ENCODE measurements at places on chromosomes 3 and 15.

GRCh38 chr3:95218484-95218883 is 1155.6 kb downstream of the NSUN3 start:
- no peak for DNase-seq

DNA sequence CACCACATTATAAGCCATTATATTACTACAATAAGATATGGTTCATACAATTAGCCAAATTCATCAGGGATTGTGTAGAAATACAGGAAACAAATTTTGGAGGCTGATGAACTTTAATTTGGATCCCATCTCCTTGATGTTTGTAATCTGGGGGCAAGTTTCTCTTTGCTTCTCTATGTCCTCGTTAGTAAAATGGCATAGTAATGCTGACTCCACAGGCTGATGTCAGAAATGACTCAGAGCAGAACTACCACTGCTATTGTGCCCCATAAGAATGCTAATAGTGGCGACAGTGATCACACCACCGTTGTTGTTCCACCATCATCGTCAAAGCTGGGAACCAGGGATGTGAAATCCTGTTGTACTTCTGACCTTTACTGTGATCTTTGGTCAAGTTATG is 722.3 kb upstream of the LMCD1 start:
- no peak for DNase-seq

DNA sequence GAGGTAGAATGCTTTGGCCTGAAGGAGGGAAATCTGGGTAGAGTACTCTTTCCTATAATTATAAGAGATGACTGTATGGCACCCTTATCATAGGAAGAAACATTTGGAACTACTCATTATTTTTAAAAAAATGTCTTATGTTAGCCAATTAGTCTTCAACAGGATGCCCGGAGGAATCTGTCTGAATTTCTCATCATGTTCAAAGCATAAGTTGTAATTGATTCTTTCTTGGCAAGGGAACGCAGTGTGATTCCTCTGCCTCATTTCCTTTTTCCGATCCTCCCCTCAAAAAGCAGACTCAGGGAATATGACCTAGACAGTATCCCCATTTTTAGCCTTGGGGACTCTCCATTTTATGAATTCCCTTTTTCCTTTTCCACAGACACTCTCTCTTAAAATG is 165.1 kb downstream of the IL5RA start:
- DNase-seq: no peak

- DNase-seq: peak; percentile 5
Observed at GRCh38 chr3:134311265-134311664, 60.6 kb upstream of the RYK start.

- no peak for DNase-seq
Observed at GRCh38 chr3:112374333-112374734, 41.4 kb downstream of the CD200 start.

GRCh38 chr3:195900436-195901355 is 7.7 kb downstream of the TNK2 start:
- no peak for DNase-seq

DNA sequence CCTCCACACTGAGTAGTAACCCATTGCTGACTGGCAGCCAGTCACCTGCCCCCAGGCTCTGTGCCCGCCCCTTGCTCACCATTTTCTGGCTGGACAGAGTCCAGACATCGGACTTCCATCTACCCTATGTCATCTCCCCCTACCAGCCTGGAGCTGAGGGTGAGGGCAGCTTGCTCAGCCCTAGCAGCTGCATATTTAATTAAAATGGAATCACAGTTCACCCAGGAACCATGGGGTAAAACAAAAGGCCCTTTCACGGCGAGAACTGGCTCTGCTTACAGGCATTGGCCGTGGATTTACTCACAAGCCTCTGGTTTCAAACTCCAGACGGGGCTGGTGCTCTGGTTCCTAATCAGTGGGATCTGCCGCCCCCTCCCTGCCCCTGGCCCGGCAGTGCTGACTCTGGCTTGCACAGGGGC is 94.9 kb upstream of the ATP2B2 start:
- no peak for DNase-seq

DNA sequence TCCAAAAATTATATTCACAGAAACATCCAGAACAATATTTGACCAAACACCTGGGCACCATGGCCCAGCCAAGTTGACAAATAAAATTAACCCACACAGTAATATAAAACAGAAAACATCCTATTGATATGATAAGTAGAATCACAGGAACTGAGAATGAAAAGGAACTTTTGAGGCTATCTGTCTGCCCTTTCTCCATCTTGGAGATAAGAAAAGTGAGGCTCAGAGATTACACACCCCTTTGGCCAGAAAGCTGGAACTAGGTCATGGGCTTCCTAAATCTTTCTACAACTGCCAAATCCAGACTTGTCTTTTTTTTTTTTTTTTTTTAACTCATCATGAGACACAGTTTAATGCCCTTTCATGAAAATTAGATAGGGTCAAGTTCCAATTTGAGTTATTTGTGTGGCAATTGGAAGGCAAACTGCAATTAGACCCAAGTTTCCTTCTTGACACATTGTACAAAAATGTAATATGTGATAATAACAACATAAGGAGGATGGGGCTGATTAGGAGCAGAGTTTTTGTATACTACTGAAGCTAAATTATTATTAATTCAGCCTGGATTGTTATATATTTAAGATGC is 137.2 kb downstream of the RPL22L1 start:
- DNase-seq: no peak

- no peak for DNase-seq
Observed at GRCh38 chr3:3127432-3128010, 781 bp downstream of the TRNT1 start.

DNA sequence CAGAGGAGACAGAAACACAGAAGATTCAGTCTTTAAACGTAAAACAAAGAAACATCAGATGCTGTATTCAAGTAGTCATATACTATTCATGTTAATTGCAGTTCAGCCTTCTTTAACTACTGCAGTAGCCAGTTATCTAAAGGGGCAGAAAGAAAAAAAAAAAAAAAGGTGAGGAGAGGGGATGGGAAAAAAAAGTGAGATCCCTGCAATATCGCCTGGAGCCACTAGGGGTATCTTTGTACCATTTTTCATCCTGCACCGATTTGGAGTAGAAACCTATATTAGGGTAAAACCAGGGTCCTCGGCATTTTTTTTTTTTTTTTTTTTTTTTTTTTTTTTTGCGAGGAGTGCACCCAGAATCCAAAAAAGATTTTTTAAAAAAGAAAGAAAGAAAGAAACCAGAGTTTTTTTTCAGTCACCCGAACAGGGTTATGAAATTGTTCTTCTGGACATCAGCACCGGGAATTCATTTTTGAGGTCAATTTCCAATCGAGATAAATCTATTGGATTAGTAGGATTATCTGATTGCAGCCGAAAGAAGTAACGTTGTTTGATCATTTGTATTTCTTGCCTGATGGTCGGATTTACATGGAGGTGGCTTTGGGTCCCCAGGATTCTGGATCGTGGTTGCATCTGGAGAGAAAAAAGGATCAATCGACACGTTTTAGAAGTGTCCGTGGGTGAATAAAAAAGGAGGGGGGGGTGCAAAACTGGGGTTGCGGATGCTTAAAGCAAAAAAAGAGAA is 186.7 kb downstream of the NLGN1 start:
- no peak for DNase-seq

GRCh38 chr15:91224755-91225380 is 124.8 kb downstream of the SV2B start:
- DNase-seq: no peak

DNA sequence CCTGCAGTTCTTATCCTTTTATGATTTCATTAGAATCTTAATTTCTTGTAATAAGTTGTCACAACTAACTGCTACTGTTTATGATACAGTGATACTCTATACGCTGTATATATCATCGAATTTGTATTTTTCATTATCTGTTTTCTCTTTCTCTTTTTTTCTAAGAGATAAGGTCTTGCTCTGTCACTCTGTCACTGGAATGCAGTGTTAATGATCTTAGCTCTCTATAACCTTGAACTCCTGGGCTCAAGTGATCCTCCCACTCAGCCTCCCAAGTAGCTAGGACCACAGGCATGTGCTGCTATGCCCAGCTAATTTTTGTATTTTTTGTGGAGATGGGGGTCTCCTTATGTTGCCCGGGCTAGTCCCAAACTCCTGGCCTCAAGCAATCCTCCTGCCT is 14.8 kb downstream of the APH1B start:
- no peak for DNase-seq

GRCh38 chr3:52522651-52523251 is 10.9 kb downstream of the NT5DC2 start:
- DNase-seq: no peak

DNA sequence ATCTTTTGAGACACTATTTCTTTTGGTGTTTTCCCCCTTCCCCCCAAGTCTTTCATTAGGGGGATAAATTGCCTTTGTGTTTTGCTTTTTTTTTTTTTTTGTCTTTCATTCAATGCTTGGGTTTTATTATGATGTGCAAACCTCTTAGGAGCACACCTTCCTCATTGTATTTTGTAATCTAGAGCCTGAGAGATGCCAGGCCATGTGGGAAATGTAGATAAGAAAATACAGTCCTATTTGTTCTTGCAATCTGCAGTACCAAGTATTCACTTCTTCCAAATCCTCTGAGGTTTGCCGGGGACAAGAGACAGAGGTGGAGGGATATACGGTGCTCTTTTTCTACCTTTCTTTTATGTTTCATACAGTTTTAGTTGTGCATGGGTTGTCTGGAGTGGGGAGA is 66.7 kb downstream of the LARS2 start:
- DNase-seq: no peak

DNA sequence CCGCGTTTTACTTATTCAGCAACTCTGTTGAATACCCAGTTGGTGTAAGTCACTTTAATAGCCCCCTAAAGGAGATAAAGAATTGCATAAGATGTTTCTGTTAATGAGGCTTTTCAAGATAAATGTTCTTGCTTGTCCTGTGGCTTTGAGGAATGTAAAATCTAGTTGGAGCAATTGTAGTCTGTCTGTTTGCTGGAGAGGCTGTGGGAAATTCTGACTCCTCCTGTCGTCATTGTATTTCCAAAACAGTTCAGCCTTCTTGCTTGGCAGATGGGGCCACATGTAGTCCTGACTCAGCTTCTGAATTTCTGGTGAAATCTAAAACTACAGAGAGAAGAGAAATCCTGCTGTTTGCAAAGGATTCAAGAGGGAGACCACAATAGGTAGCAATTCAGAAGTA is 114.4 kb downstream of the RYR3 start:
- no peak for DNase-seq

- no peak for DNase-seq
Observed at GRCh38 chr3:22971497-22971896, 231.6 kb upstream of the UBE2E2 start.

DNA sequence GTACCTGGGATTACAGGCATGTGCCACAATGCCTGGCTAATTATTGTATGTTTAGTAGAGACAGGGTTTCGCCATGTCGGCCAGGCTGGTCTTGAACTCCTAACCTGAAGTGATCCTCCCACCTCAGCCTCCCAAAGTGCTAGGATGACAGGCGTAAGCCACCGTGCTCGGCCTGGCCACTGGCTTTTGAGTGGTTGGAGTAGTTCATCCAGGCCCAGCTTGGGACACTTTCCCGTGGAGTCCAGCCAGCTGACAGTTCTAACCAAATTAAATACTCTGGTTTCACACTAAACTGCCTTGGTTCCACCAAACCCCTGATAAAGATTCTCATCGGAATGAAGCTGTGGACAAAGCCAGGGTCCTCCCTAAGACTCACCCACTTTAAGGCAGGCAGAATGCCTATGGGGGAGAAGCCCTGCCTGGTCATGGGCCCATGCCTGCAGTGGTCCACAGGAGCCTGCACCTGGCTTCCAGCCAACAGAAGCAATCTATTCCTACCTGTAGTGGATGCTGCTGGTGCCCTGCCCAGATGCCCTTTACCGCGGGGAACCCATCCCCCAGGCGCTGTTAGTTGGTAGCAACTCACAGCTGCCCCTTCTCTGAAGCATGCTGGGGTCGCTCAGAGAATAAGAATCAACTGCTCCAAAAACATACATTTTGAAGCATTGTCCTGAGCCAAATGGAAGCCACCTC is 5.2 kb upstream of the SLC28A1 start:
- no peak for DNase-seq

DNA sequence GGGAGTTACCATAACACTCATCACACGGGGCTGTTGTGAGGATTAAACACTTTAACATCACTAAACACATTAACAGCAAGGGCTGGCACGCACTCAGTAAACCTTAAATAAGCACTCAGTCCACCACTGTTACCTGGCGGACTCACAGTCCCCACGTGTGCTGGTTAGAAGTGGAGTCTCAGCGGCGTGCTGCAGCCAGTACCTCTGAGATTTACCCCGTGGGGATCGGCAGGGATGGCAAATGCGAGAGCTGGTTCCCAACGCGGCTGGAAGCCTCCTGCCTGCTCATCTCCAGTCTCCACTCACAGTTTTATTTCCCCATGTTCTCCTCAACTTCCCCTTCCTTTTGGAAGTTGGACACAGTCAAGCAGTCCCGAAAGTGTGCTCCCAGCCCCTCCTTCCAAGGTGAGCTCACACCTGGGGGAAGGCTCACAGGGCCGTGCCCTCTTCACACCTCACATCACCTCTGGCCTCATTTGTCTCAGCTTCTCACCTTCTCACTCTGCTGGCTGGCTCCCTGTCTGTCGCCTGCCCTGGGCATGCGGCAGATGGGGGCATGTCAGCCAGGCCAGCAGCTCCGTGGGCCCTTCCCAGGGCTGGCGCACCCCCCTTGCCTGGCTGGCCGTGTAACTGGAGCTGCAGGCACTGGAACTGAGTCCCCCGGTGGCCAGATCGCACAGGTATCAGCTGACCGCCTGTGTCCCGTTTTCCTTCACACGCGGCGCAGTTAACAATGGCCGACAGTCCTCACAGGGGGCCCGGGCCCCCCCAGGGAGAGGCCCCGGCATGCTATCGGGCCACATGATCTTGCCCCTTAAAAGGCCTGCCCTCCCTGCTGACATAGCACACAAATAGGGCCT is 87.1 kb downstream of the WNT7A start:
- DNase-seq: no peak

DNA sequence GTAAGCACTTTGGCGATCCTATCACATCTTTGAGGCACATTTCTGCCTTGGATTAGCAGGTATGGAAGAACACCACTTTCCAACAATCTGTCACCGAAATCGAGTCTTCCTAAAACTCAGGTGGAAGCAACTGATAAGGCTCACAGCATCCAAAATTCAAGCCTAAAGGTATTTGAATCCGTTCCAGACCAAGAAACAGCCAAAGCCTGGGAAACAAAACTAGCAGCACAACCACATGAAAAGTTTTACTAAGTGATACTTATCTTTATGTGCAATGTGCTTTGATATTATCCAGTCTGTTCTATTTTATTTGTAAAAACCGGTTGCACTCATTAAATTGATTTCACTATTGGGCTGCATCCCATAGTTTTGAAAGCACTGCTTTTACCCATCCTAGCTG is 40.5 kb upstream of the FAM174B start:
- DNase-seq: no peak

GRCh38 chr3:25603703-25604102 is 61.0 kb downstream of the TOP2B start:
- DNase-seq: no peak

DNA sequence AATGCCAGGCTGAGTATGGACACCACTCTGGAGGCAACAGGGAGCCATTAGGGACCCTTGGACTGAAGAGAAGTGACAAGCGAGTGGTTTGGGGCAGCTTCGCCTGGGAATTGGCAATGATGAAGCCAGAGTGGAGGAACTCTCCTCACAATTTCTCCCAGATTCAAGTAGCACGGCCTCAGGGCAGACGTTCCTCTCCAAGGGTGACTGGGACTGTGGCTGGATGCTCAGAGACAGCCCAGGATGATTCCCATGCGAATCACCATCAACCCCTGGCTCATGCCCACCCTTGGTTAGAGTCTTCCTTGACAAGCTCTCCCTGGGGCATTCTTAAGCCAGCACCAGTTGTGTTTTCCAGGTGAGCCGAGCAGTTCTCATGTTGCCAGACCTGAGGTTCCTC is 16.3 kb upstream of the DOCK3 start:
- peak; percentile 23 for DNase-seq

Data from left forelimb (tissue), 1 donor.